CD4-positive, alpha-beta T cell (primary cell): ENCODE measurements at places on chromosomes 2 and 18. TPM values are rescaled to one million over a fixed set of nuclear protein-coding genes. Genes with fewer than 3 reads are reported as not detected.

- no peaks in the 10 kb centered on the region for H3K4me1 ChIP-seq
- no peak overlapping the region for H3K27ac ChIP-seq
- H3K4me3 ChIP-seq, result no peak overlapping the region
These were observed 143.0 kb downstream of the HNMT start for GRCh38 chr2:138107288-138107687.

G6PC2 gene
- total RNA-seq, result not detected

DNA sequence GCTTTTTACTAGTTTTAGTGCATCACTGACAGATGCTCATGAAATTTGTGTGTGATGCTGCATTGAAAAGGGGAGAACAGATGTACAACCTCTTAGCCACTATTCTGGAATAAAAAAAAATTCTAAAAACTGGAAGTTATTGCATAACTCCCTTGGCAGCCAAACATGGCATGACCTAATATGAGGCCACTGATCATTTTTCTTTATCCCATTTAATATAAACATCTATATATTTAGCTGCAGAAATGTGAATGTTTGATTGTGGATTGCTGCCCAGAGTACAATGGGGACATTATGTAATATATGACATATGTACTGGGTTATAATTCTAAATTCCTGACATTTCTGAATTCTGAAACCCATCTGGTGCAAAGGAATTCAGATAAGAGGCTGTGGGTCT lies 86.5 kb downstream of the CDCA7 start:
- H3K27me3 ChIP-seq, result peaks cover 6% of the 10 kb centered on the region
- H3K4me3 ChIP-seq, result no peak overlapping the region
- H3K36me3 ChIP-seq, result no peaks in the 10 kb centered on the region

DNA sequence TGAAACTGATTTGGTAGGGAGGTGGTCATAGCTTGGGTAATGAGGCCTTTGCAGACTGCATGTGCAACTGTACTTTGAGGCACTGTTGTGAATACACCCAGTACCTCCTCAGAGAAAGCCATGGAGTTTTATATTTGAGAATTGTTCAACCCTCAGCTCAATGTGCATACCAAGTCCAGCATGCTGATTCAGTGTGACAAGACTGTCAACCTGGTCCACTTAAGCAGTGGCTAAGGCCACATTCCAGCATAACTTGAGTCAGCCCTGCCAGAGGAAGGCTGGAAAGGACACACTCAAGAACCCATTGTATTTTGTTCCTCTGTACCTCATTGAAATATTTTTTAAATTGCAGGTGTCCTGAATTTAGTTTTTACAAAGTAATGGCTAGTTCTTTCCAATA lies 121.8 kb upstream of the HNMT start:
- H3K36me3 ChIP-seq, result no peaks in the 10 kb centered on the region
- DNase-seq, result no peak
- H3K27ac ChIP-seq, result no peak overlapping the region
- no peak overlapping the region for H3K4me3 ChIP-seq

- no peak within 1 kb of the TSS for H3K27ac ChIP-seq
- no peaks in the 10 kb centered on the region for H3K36me3 ChIP-seq
- no peak for DNase-seq
- H3K27me3 ChIP-seq, result peaks cover 11% of the 10 kb centered on the region
- no peak within 1 kb of the TSS for H3K4me3 ChIP-seq
These were observed at the start of gene CHST9 for GRCh38 chr18:27185025-27185763. Gene CHST9, minus strand, starts transcription at chr18:27185308. Its CDS starts 42,499 bp downstream, at chr18:27142809.

AMER3 gene
- not detected for total RNA-seq

DOK6 gene
- not detected for total RNA-seq
